ENCODE measurements at places on chromosomes 13 and 19.

GRCh38 chr13:60577761-60578160, 180.7 kb downstream of the TDRD3 start:
- no peak for DNase-seq

DNA sequence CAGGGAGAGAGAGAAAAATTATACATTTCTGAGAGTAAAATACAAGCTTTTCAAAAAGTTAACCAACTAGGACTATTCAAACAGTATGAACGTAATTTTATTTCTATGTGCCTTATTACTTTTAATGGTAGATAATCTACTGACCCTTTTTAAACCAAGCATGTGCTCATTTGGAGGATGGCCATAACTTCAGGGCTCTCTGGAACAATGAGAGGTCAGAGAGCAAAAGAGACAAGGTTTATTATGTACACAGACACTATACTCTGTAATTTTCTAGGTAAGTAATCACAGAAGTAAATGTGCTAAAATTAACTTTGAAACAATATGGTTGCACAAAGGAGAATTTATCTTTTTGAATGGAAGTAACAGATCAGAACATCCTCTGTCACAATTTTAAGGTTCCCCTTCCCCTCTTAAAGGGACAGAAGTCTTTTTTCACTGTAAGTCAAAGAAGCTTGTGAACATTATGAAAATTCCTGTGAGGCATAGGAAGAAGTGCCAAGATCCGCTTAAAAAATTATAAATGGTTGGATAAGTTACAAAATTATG, 1.0 kb downstream of the POSTN start:
- no peak for DNase-seq

DNA sequence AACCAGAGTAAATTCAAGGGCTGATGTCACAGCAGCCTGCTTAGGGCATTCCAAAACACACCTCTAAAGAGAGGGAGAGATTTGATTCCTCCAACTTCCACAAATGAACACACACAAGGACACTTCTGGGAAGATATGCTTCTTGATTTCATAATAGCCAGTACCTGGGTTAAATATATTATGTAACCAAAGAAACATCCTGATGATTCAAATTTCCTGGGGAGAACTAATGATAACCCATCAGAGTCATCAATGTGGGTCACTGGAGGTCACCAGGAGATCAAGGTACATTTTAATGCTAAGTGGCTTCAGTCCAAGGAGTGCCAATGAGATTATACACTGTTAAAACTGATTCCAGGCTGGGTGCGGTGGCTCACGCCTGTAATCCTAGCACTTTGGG, 54.0 kb upstream of the DOCK9 start:
- no peak for DNase-seq

GRCh38 chr13:72754111-72754510, 26.4 kb downstream of the BORA start:
- no peak for DNase-seq

DNA sequence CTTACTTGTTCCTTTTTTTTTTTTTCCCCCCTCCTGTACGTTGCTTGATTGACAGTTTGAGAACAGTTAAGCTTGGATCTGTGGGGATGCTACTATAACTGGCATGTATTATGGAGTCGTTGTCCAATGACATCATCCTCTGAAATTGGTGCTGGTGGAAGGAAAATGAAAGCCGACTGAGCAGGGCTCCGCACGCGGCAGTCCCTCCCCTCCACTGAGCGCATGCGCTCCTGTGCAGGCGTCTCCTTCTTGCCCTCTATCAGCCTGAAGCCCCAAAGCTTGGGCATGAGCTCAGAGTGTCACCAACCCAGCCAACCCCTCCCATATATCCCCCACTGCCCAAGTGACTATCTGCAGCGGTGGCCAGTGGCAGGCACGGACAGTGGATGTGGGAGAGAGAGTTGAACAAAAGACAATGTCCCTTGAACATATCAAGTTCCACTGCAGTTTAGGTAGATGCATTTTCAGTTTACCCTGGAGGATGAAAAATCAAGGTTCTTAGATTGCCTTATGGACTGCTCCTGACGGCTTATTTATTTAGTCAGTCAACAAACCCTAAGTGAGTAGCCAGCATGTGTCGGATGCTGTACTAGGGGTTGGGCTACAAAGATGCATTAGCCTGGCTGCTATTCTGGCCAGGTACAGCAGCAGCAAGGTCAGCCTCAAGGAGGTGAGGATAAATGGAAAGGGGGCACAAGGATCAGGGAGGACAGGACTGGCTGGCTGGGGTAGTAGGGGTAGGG, 20.8 kb downstream of the MBNL2 start:
- DNase-seq = no peak

- no peak for DNase-seq
Measured at GRCh38 chr19:41869374-41869955, 7.6 kb upstream of the CD79A start.

DNA sequence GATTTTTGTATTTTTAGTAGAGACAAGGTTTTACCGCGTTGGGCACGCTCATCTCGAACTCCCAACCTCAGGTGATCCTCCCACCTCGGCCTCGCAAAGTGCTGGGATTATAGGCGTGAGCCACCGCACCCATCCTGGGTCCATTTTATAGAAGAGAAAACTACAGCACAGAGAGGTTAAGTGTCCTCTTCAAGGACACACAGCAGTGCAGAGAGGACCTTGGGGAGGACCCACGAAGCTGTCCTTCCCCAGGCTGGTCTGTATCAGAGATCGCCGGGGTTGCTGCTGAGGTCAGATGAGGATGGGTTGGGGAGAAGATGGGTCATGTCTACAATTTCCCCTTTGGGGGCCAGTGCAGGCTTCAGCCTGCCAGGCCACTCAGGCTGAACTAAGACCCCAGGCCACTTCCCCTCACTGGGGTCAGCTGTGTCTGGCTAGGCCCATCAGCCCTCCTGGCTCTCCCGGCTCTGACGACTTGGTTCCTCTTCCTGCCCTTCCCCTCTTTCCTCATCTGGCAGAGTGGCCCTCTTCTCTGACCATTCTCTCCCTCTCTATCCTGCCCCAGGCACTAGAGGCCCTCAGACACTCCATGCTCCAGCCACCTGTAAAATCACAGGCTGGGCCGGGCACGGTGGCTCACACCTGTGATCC, 9.6 kb downstream of the MYO1F start:
- no peak for DNase-seq

DNA sequence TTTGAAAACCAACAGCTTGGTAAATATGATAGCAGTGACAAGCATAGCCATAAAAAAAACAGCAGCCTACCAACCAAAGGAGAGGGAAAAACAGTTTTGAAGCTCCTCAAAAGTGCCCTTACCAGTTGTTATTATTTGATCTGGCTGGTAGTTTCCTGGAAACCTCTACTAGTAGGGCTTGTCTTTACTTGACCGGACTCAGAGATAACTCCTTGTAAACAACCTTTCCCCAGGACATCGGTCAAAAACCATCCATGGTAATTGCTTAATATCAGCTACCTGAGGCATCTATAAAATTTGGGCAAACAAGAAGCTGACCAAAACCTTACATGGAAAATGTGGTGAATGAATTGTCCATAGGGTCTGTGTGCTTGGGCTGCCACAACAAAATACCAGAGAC, 210.9 kb downstream of the FGF14 start:
- no peak for DNase-seq

DNA sequence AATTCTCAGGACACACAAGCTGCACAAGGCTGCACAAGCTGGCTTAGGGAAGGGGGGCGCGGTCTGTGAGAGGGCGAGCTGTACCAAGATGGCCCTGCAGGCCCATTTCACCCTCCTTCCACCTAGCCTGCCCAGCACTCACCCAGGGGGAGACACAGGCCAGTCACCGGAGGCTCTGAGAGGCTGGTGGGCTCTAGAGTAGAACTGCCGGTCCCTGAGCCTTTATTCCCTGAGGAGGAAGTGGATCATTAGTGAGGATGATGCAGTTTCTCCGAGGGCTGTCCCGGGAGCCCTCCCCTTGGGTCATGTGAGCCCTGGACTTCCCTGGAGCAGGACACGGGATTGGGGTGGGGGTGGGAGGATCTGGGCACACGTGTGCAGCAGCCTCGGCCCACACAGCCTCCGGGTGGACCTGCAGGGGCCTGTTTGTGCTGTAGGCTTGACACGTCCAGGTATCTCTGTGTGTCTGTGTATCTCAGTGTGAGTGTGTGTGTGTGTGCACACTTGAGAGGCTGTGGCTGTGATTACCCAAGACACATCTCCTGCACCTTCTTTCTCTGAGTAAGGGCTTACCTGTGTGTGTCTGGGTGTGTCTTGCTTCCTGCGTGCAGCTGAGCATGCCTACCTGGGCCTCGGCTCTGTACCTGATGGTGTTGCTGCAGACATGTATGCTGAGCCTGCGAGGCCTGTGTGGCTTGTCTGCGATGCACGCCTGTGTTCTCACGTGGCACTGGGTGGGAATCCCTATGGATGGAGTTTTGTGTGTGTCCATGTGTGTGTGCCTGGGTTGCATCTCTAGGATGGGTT, at the start of gene ACP5:
Gene ACP5, minus strand, starts transcription at position 195 of the 807 bp plus-strand sequence. CDS start 328 bp downstream, outside the sequence.
- no peak for DNase-seq

DNA sequence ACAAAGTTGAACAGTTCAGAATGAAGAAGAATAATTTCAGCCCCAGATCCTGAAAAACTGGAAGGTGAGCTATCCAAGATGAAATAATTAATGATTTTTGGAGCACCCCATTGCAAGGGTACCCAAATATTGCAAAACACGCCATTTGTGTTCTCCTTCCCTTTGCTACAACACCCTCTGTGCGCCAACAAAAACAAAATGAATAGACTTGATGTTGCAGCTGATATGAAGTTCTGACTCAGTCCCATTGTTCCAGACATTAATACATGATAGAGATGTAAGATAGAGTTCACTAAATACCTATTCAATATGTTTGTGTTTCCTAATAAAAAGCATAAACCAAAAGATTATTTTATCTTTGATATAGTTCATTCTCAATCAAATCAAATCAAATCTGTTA, 287.5 kb upstream of the SOX21 start:
- DNase-seq = no peak

DNA sequence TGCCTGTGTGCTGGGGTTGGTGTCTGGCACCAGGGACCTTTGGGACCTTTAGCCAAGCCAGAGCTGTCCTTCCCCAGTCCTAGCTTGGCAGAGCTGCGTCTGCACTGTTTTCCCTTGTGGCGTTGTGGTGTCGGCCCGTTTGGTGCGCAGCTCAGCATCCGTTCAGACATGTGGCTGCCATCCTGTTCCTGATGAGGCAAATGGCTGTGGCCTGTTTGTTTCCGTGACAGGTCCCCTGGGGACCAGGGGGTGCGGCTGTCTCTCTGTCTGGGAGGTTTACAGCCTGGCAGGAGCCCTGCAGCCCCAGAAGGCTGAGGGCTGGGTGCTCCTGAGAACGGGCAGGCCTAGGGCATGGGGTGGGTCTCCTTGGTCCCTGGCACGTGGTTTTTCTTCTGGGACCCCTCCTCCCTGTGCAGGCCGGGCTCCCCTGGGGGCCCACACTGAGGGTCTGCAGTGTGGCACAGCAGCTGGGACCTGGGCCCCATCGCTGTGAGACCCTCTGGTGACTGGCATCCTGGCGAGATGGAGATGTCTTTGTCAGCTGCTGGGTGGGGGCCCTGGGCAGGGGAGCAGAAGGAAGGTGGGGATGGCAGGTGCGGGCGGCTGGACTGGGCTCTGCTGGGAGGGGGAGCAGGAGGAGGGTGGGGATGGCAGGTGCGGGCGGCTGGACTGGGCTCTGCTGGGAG, 4.0 kb downstream of the SPPL2B start:
- peak; percentile 28 for DNase-seq

GRCh38 chr13:58542530-58542929, 911.0 kb downstream of the PCDH17 start:
- no peak for DNase-seq

GRCh38 chr13:50924025-50924424, 14.4 kb downstream of the RNASEH2B start:
- no peak for DNase-seq

DNA sequence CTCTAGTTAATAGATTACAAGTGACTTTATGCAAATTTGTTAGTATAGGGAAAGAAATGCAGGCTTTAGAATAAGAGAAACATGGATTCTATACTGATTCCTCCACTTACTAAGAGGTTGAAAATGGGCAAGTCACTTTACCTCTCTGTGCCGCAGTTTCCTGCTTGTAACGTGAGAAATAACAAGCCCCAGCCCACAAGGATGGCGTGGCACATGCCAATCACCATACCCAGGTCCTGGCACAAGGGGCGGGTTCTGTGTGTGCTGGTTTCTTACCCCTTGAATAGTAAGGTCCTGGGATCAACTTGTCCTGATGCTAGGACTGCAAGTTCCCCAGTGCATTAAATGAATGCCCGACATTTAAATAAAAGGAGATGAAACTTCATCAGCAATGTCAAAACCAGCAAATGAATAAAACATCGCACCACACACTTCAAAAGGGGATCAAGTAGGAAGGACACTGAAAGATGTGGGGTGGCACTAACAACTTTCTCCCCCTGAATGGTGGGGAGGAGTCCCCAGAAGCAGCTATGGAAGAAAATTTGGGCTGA, 7.9 kb upstream of the SIGLEC9 start:
- DNase-seq = no peak

- DNase-seq = no peak
Measured at GRCh38 chr13:113098162-113098732, 7.3 kb upstream of the F7 start.

DNA sequence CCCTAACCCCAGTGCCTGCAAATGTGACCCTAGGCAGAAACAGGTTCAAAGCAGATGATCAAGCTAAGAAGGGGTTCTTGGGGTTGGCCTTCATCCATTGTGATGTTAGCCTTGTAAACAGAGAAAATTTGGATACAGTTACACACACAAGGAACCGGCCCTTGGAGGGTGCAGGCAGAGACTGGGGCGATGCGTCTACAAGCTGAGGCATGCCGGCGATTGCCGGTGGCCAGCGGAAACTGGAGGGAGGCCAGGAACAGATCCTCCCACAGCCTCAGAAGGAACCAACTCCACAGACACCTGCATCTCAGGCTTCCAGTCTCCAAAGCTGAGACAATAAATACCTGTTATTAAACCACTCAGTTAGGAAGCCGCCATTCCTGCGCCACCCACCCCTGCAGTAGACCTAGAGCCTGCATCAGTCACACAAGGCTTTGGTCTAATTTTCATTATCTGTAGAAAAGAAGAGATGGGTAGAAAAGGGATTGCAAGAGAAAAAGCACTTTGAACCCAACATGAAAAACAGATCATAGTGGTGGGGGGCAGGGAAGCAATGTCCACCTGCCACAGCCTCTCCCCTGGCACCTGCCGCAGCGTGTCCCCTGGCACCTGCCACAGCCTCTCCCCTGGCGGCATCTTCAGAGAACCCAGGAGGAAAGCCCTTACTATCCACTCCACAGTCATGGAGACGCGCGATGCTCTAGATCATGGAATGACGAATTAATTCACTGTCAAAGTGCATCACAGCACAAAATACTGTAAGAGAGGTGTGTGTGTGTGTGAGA, 119.7 kb upstream of the SOX1 start:
- no peak for DNase-seq

DNA sequence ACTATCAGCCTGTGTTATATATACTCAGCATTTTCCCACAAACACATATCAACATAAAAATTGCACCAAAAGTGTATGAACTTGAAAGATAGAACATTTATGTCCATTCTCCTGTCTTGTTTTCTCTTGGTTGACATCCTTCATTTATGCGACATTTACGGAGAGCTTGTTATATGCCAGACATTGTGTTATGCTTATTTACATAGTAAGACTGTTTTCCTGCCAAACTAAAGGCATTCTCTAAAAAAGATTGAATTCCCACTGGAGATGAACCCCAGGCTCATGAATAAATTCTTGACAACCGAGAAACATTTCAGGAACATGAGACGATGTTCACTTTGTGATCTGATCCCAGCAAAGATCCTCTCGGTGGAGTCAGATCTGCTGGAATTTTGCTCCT, 131.0 kb downstream of the RAP2A start:
- DNase-seq = no peak

Data from activated CD4-positive, alpha-beta T cell treated with anti-CD3 and anti-CD28 coated beads for 1 hour (primary cell).